ENCODE measurements at places on chromosomes 4 and X. TPM values are rescaled to one million over a fixed set of nuclear protein-coding genes. Genes with fewer than 3 reads are reported as not detected.

Gene MID1
- polyA plus RNA-seq = 3.1 TPM

Gene NPFFR2
- not detected for polyA plus RNA-seq

Gene WWC2
- polyA plus RNA-seq = 6.7 TPM

Gene IQSEC2
- polyA plus RNA-seq = 19.8 TPM

Gene ZGRF1
- 0.74 TPM for polyA plus RNA-seq
